Epithelial cell of prostate (primary cell): ENCODE measurements at places on chromosomes 4 and X.
A peak's percentile ranks its signal among the peaks of the same experiment; 100 is the strongest.

- DNase-seq: no peak
Measured at GRCh38 chrX:119410027-119410819, 11.1 kb downstream of the SLC25A43 start.

GRCh38 chrX:113400193-113400704, 559.6 kb upstream of the AMOT start:
- DNase-seq: peak; percentile 12

- DNase-seq: no peak
Measured at GRCh38 chrX:154082396-154083125, 15.0 kb downstream of the MECP2 start.

DNA sequence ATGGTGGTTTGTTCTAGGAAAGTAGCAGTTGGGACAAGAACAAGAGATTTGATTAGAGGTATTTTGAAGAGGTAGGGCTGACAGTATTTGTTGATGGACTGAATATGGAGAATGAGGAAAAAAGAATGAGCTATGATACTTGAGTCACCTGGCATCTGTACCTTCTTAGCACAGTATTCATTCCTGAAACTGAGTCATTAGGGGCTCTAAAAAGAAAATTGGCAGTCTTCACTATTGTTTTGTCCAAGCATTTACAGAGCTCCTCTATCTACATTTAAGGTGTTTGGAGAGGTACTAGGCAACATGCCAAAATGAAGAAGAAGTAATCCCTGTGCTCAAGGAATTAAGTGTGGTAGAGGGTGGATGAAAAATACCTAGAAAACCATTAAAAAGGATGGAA, 165.8 kb downstream of the SHROOM4 start:
- DNase-seq: no peak

DNA sequence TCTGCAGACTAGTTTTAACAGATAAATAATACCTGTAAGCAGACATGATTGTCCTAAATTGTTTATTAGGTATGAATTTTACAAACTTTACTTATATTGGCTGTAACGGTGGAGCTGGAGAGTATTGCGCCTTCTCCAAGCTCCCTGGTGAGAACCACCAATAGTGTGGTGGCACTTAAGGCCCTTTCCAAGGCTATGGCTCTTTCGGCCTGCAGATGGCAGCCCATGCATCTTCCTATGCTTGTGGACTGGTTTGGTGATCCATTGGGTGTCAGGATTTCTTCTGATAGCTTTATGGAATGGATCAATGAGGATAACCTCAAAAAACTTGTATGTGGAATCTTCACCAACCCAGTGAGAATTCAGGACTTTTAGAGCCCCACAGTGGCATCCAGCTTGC, 7.8 kb downstream of the LARP1B start:
- DNase-seq: no peak

DNA sequence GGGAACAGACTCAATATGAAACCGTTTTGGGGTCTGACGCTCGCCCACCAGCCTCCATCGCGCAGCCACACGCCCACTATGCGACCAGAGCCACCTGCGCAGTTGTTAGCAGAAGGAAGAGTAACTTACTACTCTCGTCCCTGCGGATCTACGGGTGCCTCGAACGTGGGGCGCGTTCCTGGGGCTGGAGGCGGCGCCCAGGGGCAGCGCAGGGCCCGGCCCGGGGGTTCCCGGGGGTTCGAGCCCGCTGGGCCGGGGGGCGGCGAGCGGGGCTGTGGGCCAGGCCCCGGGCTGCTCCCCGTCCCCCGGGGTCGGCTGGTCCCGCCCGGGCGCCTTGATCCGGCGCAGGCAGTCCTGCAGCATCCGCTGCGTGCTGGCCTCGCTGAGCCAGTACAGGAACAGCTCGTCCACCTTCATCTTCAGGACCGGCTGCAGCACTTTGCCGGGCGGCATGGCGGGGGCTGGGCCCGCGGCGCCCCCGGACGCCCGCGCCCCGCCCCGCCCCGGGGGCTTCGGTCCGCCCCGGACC, 404 bp downstream of the PPP2R3B start:
- DNase-seq: no peak

DNA sequence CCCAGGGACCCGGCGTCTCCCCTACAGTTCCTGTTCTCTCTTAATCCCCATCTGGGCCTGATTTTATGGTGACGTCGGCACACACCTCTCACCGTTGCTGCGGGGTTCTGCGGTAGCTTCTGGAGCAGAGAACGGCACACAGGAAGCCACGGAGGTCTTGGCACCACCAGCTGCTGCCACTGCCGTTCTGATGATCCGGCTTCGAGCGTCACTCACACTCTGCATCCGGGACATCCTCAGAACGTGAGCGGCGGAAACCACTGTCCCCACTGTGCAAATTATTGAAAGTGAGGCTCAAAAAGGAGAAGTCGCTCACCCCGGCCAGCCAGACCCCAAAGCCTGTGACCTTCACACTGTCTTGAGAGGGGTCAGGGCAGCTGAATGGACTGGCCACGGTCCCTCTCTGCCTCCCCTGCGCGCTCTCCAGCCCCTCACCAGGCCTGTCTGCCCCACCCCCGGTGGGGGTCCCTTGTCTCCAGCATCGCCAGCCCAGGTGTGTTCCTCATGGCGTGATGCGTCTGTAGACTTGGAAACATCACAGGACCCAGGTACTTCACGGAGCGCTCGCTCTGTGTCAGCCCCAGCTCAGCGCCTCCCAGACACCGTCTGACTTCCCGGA, 201.1 kb downstream of the AFAP1 start:
- no peak for DNase-seq

DNA sequence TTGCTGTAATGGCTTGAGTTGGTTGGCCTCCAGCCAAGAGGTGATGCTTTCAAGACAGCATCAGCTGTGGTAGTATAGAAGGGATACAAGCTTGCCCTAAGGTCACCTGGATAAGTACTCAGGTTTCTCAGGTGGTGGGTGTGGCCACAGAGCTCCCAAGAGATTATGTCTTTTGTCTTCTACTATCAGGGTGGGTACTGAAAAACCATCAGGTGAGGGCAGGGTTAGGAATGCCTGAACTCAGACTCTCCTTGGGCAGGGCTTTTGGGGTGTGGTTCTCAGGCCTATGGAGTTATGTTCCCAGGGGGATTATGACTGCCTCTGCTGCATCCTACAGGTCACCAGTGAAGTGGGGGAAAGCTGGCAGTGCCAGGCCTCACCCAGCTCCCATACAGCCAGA, 654.6 kb upstream of the GALNT7 start:
- DNase-seq: no peak

DNA sequence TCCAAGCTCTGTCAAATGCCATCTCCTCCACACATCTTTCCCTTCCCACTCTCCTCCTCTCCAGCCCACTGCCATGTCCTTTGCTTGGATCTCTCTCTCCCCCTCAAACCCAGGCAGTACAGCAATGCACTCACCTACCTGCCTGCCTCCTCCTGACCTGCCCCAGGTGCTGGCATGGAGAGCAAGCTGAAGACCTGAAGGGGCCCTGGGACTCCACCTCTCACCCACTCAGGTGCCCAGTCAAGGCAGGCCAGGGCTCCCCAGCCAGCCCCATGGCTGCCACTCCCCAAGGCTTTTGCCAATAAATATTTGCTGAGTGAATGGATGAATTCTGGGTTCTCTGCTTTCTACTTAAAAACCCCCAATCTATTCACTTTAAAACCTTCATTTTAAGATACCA, 12.6 kb upstream of the PHKA2 start:
- DNase-seq: no peak

- no peak for DNase-seq
Measured at GRCh38 chr4:89009115-89009514, 47.9 kb downstream of the FAM13A start.

GRCh38 chrX:134782796-134783195, 124.5 kb upstream of the PLAC1 start:
- no peak for DNase-seq

- no peak for DNase-seq
Measured at GRCh38 chrX:56762220-56762619, 33.2 kb downstream of the NBDY start.

GRCh38 chr4:40848251-40848650, 98.5 kb downstream of the NSUN7 start:
- no peak for DNase-seq

- DNase-seq: no peak
Measured at GRCh38 chr4:24970635-24971034, 57.8 kb upstream of the CCDC149 start.

- DNase-seq: no peak
Measured at GRCh38 chrX:53287493-53288138, 6.2 kb upstream of the IQSEC2 start.

- DNase-seq: no peak
Measured at GRCh38 chr4:36394352-36394903, 113.0 kb downstream of the DTHD1 start.

- no peak for DNase-seq
Measured at GRCh38 chrX:632366-633042, 1.9 kb downstream of the SHOX start.

DNA sequence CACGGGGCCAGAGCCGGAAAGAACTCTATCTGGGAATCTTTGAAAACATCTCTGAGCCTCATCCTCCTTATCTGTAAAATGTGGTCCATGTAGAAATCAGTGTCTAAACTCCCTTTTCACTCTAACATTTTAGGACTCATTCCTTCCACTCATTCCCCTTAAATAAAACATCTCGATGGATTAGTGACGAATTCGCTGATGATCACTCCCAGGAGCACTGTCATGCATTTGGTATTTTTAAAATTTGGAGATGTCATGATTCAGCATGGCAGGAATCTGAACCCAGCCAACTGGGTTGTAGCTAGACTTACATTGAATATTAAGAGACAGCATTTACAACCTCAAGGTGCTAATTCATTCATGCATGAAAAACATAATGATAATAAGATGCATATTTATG, 88.1 kb downstream of the SPANXN3 start:
- DNase-seq: no peak

DNA sequence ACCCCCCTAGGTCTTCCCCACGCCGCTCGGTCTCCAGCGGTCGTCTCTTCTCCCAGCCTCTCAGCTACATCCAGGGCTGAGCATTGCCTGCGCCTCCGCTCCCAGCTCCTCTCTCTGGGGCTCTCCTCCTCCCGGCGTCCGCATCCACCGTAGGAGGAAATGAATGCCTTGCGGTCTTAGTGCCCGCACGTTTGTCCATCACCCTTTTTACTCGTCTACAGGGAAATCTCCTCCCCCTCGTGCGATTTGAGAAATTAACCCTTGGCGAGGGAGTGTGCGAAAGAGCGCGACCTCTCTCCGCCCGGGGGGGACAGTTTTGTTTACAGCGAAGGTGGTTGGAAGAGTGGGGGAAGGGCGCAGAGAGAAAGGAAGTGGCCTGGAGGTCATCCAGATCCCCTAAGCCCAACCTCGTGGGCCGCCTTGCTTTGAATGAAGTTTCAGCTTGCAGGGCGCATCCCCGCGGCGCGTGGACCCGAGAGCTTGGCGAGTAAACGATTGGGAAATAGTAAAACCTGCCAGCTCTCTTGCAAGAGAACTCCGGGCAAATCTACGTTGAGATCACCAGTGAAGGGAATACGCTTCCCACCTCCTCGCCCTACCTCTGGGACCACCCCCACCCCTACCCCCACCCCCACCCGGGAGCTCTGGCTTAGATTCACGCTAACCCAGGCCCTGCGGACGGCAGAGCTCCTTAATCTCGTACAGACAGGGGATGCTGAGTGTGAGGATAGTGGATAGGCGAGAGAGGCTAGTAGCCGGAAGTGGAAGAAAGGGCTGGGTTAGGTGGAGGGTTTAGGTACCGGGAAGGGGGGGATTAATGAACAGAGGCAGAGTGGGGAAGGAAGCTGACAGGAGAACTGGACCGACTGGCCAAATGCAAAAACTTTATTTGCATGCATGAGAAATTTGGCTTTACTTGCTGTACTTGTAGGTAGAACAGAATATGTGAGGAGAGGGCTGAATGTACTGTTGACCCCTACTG, at the start of gene ELOVL6:
Gene ELOVL6 (minus strand): TSS at position 181 of the 982 bp plus-strand sequence. CDS start 280 bp downstream, outside the sequence.
- no peak for DNase-seq

GRCh38 chrX:21373637-21374162, 518 bp upstream of the CNKSR2 start:
- no peak for DNase-seq

DNA sequence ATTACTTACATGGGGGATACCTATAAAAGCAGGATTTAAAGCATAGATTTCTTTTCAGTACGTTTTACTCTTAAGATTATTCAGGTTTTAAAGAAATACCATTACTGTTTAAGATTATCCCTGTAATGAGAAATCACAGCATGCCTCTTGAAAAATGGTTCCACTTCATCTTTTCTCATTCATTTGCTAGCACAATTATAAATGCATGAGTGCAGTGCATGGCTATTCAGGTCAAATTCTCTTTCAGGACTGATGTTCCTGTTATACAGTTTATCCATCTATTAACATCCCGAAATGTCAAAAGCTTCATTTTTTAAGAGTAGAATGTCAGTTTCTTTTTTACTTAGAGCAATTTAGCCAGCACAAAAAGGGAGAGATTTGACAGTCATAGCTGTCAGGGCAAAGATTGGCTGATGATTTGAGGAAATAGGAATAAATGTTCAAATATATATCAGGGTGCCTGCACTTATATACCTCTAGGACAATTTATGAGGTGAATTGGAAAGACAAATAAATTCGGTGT, 135.2 kb downstream of the ADGRL3 start:
- DNase-seq: no peak

- DNase-seq: peak; percentile 83
Measured at GRCh38 chrX:13669246-13669737, 16.4 kb downstream of the TCEANC start.

GRCh38 chrX:136021903-136022302, 36.7 kb downstream of the SLC9A6 start:
- DNase-seq: no peak

DNA sequence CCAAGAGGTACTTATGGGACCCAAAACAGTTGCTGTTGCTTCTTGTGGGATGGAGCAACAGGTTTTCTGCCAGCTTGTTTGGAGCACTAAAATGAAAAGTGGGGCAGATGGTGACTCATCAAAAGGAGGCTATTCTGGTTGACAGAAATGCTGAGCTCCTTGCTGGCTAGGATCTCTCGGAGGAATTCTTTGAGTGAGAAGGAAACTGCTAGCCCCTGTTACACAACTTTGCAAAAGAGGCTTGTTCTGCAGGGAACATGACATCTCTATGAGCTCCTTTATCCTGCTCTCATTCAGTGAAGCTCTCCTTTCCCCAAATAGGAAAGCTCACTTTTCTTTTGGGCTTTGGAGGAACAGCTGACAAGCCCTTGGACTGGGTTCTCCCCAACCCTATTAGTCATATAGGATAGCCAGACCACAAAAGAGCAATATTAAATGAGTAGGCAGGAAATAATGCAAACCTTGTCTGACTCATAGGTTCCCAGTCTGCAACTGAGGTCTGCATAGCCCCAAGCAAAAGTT, 108.3 kb downstream of the CDS1 start:
- DNase-seq: peak; percentile 64

GRCh38 chrX:119502727-119503483, 34.7 kb downstream of the SLC25A5 start:
- peak; percentile 60 for DNase-seq

DNA sequence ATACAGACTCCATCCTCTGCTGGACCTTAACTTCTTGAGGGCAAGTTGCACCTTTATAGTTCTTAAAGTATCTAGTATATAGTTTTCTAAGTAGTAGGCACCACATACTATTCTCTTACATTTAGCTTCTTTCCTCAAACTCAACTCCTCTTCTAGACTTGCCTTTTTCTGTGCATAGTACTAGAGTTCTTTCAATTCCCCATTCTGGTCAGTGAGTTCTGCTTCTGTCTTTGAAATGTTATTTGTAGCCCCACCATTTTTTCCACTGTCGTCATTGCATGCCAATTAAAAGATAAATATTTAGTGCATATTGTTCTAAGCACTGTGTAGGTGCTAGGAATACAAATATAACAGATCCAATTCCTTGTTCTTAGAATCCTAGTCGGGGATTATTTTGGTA, 31.6 kb downstream of the CDKL5 start:
- DNase-seq: no peak

GRCh38 chr4:4392501-4393183, 5.7 kb downstream of the NSG1 start:
- peak; percentile 85 for DNase-seq
